B cell (primary cell): ENCODE measurements at places on chromosomes 16 and 17. TPM values are rescaled to one million over a fixed set of nuclear protein-coding genes. Genes with fewer than 3 reads are reported as not detected.
A peak's percentile ranks its signal among the peaks of the same experiment; 100 is the strongest.

Gene GNG13
- total RNA-seq, result not detected in 2 replicates

Gene TEKT1
- not detected in 2 replicates for total RNA-seq

Gene CX3CL1
- total RNA-seq, result not detected in 2 replicates

Gene MVP
- total RNA-seq, result 109 and 112 TPM in 2 replicates

DNA sequence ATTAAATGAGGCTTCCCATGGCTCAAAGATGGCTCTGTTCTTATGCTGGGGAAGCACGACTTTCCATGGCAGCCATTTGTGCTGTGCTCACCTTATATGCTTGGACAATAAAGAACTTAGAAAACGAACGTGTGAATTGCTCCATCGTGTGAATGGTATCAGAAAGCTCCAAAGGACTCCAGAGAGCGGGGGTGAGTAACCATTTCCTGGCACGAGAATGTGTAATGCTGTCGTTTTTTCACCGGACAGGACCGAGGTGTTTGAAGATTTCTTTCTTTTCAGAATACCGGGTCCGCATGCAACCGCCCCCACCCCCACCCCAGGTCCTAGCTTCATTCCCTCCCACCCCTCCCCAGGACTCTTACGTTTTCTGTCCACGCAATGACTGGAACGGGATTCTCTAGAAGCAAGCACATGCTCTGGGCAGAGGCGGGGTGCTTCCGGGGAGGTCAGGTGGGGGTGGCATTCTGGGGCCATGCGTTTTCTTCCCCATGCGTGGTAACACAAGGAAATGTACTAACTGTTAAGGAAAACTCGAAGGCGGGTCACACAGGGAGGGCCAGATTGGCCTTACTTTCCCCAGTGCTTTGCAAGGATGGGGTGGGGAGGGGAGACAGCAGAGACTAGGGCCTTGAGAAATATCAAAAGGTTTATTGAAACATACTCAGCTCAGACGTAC lies 26.2 kb downstream of the GPRC5B start:
- no peak for DNase-seq

GRCh38 chr17:27633312-27634025 lies 2.5 kb downstream of the LGALS9 start:
- DNase-seq, result no peak

DNA sequence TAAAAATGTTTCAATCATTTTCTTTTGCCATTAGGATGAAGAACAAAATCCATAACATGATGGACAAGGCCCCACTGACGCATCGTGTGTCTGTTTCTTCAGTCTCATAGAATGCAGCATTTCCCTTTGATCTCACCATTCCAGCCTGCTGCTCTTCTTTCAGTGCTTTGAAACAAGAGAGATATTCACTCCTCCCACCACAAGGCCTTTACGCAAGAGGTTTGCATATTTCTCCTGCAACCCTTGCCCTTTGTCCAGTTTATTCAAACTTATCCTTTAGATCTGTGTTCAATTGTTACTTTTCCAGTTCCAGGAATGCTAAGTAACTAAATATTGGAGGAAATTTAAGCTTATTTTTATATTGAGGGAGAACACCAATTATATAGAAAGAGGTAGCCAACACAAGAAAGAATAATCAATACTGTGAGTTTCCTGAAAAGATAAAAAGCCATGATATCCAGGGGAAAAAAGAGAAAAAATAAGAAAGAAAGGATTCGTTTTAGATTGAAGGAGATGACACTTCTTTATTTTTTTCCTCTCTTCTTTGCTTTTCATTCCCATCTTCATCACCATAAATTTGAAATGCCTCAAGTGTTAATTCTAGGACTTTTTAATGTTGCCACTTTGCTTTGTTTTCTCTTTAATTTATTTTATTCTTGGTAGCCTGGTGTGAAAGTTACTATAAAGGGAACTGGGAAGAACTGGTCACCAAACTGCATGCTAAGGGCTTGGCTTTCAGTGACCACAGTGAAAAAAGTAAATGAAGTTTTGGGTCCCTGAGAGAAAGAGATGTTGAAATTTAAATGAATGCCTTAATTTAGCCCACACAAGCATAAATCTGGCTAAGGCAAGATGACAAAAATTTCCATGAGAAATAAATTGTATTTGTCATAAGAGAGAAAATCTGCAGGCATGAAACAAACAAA lies 102.1 kb downstream of the KIF2B start:
- no peak for DNase-seq

DNA sequence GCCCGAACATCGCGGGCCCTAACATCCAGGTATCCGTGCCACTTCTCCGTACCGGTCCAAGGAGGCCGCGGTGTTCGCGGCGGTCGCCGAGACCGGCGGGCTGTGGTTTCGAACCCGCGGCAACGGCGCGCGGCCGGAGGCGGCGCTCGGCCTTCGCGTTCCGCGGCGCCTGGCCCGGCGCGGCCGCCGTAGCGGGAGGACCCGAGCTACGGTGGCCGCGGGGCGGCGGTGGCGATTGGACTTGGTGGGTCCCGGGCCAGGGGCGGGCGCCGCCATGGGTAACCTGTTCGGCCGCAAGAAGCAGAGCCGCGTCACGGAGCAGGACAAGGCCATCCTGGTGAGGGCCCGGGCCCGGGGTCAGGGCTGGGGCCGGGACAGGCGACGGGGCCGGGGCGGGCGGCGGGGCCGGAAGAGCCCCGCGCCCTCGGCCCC lies at the start of gene CHMP6:
CHMP6 (plus strand) TSS at position 197 of the 432 bp plus-strand sequence; CDS start at position 275, 78 bp downstream.
- peak; percentile 91 for DNase-seq

- no peak for DNase-seq
These were observed 64.5 kb upstream of the SEC14L1 start for GRCh38 chr17:77076124-77076830.

DNA sequence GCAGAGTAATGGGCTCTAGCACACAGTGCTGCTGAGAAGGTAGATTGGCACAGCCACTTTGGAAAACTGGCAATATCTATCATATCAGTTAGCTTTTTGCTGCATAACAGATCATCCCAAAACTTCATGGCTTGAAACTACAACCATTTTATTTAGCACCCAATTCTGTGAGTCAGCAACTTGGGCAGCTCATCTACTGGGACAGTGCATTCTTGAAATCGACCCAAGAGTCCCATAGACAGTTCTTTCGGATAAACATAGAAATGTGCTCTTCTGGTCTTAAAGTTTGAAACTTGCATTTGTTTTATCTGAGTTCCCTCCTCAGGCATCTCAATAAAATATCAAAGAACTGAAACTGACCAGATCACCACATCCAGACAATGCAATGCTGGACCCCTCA lies 76.7 kb downstream of the CEP112 start:
- no peak for DNase-seq

DNA sequence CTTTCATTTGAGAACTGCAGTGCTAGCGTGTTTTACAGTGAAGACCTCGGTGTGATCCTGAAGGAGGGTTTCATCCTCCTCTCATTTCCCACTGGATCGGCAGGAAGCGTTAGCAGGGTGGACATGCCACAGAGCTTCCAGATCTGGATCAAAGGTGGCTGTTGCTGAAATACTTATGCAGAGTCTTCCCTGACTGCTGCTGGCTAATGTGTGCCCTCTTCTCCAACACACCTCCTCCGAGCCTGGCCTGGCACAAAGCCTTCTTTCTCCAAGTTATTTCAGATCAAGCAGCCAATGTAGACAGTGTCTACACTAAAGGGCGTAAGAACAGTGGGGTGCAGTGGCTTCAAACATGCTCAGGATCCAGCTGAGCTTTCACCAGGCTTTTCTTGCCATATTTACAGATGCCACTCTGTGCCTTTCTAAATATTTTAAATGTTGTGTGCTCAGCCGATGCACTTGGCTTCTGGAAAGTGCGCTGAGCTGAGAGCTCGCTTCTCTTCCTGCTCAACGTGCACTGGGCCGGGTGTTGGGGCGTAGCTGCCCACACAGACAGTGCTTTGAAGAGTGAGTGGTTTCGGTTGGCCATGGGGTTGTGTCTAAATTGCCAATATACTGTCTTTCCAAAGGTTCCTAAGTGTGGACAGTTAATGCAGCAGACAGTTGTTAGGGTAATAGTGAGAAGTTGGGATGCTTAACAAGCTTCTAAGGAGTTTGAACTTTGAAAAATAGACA lies 2.1 kb downstream of the ZNF750 start:
- no peak for DNase-seq

- DNase-seq, result peak; percentile 44
These were observed 587 bp downstream of the RNF157 start for GRCh38 chr17:76239538-76240274.

DNA sequence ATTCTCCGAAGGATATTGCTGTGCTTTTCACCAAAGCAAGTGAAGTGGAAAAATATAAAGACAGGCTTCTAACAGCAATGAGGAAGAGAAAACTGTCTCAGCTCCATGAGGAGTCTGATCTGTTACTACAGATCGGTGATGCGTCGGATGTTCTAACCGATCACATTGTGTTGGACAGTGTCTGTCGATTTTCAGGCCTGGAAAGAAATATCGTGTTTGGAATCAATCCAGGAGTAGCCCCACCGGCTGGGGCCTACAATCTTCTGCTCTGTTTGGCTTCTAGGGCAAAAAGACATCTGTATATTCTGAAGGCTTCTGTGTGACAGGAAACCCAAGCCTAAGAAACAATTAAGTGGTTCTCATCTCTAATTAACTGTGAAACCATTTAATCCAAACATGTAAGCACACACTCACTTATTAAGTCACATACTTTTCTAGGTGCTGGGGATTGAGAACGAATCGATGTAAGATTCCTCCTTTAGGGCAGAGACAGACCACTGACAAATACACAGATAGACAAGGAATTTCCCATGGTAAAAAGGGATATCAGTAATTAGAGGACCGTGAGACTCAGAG lies 22.8 kb downstream of the SLFN5 start:
- DNase-seq, result no peak

DNA sequence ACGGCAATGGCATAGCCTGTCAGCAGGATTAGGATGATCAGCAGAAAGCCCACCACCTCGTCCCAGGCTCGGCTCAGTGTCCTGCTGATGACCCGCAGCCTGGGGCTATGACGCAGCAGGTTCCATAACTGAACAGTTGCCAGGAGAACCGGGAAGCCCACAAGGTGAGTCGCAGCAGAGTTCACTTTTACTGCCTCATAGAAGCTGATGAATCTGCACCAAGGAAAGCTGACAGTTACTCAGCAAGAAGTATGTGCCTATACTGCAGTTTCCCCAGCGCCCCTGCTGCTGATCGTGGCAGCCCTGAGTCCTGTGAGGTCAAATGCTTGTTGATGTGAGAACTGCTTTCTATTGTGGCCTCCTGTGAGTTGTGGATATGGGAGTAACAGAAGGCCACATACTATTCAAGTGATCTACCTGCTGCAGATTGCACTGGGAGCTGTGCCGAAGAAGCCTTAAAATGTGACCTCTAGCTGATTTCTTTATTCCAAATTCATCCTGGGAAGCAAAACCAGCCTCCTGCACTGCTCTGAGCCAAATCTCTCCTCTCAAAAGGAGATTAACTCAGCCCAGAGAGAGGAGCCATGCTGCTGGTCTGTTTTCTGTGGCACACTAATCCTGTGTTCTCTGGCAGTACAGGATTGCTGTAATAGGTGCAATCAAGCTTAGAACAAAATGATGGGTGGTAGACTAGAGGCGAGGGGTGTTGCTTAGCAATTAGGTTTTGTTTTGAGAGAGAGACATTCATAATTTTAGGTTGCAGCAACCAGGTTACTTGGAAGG lies 38.8 kb downstream of the IST1 start:
- no peak for DNase-seq

DNA sequence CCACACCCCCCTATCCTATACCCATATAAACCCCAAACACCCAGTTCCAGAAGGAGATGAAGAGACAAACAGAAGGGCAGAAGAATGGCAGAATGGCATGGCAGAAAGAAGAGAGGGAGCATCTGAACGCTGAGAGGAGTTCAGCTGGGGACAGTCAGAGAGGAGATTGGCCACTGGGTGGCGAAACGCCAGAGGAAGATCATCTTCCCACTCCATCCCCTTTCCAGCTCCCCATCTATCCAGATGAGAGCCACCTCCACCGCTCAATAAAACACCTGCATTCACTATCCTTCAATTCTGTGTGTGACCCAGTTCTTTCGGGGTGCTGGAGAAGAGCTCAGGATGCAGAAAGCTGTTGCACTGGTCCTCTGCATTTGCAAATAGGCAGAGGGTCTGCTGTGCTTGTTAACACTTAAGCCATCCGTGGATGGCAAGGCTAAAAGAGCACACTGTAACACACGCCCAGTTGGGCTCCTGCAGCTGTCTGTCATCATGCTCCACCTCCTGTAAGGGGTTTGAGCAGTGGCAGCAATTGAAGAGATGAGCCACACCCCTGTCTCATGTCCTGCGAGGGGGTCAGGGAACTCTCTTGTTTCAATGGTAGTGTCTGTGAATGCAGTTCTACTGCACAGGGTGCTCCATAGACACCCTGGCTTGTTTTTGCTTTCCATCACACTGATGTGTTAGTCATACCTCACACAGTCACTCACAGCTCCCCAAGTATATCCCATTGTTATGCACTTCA lies 1034.8 kb upstream of the RBFOX1 start:
- DNase-seq, result no peak

DNA sequence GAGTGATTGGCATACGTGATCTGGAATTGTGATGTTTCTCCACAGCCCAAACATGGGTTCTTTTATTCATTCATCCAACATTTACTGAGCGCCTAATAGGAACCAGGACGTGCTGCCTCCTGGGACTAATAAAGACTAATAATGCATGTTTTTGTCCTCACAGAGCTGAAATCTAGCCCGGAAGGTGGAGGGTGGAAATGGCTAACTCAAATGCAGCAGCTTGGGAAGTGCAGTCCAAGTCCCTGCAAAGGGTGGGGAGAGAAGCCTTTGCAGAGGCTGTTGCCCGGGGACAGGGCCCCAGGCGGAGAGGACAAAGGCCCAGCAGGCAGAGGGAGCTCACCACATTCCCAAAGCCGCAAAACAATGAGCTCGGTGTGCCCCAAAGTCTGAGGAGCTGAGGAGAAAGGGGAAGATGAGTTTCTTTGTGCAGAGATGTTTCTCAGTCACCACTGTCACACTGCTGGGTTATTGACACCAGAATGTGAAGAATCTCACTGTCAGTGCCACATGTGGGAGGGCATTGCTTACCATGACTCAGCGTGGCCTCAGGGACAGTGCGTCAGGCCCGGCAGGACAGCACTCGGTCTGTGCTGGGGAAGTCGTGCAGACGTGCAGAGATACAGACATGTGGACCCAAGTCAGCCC lies 118.2 kb upstream of the CHMP6 start:
- no peak for DNase-seq

DNA sequence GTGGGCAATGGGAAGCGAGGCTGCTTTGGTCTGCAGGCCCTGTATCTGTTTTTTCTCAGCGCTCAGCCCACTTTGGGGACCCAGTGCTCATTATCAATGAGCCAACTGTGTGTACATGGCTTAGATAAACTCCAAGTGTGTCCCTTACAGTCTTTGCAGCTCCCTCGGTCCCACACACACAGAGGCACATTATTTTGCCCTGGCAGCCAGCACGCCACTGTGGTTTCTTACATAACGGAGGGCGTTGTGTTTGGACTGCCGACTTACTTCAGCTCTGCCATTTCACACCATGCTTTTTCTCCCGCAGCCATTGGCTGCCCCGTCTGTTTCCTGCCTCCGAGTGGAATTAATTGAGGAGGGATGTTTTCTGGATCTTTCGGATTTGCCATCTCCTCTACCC lies 56.5 kb upstream of the CLEC18A start:
- DNase-seq, result no peak
